ENCODE measurements at places on chromosomes 13 and 19. TPM values are rescaled to one million over a fixed set of nuclear protein-coding genes. Genes with fewer than 3 reads are reported as not detected.

The SAE1 gene
- 107 TPM for total RNA-seq

The ZNF154 gene
- total RNA-seq = 15.7 TPM

The CTXN1 gene
- 21.8 TPM for total RNA-seq

The BRSK1 gene
- 15.3 TPM for total RNA-seq

- no peak for DNase-seq
- H3K27ac ChIP-seq = no peak overlapping the region
- no peaks in the 10 kb centered on the region for H3K4me1 ChIP-seq
These were observed 15.9 kb downstream of the SLC6A16 start for GRCh38 chr19:49309087-49309486.

DNA sequence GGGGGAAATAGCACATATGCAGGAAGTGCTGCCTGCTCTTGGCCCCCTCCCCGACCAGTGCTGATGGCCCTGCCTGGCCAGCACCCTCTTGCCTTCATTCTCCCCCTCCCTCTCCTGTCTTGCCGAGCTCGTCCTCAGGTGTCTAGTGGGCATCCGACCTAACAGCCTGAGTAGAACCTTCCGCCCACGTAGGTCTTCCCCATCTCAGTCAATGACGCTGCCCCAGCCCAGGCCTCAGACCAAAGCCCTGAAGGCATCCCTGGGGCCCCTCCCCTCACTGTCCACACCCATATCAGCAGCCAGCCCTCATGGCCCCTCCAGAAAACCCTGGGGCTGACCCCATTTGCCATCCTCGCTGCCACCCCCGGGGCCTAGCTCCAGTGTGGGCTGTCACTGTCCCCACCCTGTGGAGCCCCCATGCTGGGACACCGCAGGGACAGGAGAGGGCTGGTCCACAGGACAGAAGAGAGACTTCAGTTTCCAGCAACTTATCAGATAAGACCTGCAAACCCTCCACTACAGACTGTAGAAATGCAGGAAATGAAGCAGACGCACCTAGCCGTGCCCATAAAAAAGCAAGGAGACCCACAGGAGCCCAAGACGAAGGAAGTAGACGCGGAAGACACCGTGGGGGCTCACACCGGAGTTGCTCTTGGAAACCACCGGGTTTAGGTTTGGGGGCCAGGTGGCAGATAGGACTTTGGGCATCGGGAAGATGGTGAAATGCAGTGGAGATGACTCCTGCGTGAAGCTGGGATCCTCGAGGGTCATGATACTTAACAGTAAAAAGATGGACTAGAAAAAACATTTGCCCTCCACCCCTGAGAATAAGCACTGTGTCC is 38.3 kb downstream of the AP1M1 start:
- peak; percentile 71 for DNase-seq
- no peak overlapping the region for H3K27ac ChIP-seq
- H3K4me1 ChIP-seq = no peaks in the 10 kb centered on the region
- peaks cover 37% of the 10 kb centered on the region for H3K36me3 ChIP-seq
- H3K4me3 ChIP-seq = no peak overlapping the region

DNA sequence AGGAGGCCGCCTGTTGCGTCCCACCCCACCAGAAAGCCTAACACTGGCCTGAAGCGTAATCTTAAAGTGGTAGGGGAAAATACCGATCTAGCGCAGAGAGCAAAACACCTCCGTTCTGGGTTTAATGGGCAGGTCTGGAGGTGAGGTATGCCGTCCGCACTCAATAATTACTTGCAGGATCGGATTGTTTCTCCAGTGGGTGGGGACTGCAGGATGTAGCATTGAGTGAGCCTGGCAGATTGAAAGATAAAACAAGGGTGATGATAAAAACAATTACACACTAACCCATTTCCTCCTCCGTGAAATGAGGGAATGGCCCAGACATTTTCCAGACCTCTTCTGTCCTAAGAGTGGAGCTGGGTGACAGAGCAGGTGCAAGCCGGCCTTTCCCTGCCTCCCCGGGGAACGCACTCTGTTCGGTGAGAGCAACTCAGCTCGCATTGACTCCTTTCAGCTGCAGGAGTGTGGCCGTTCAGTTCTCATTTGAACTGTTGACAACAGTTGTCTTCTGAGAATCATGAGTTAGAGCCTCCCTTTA is 110.2 kb upstream of the DOCK9 start:
- peak overlapping the region; percentile 95 for H3K27ac ChIP-seq
- DNase-seq = no peak
- H3K36me3 ChIP-seq = no peaks in the 10 kb centered on the region
- H3K27me3 ChIP-seq = no peaks in the 10 kb centered on the region
- peaks cover 20% of the 10 kb centered on the region for H3K4me1 ChIP-seq

- H3K27ac ChIP-seq = no peak overlapping the region
- no peaks in the 10 kb centered on the region for H3K27me3 ChIP-seq
- no peak overlapping the region for H3K4me3 ChIP-seq
These were observed 1703.2 kb downstream of the EFNB2 start for GRCh38 chr13:104832231-104832630.

DNA sequence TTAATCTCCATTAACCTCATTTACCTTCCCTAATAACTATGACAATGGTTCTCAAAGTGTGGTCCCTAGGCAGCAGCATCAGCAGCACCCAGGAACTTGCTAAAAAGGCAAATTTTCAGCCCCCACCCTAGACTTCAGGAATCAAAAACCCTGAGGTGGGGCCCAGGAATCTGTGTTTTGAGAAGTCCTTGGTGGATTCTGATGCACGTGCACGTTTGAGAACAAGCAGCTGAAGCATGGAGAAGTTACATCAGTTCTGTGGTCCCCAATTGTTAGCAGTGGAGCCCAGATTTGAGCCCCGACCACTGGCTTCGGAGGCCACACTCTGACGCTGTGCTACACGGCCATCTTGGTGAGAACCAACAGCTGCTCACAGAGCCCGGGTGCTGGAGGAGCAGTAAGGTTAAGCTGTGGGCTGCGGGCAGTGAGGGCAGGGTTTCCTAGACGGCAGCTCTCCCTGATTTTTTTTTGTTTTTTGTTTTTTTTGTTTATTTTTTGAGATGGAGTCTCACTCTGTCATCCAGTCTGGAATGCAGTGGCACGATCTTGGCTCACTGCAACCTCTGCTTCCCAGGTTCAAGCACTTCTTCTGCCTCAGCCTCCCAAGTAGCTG is 14.0 kb upstream of the CD22 start:
- H3K4me3 ChIP-seq = no peak overlapping the region
- H3K27ac ChIP-seq = no peak overlapping the region
- no peaks in the 10 kb centered on the region for H3K27me3 ChIP-seq
- no peak for DNase-seq
- H3K36me3 ChIP-seq = no peaks in the 10 kb centered on the region
- peaks cover 13% of the 10 kb centered on the region for H3K4me1 ChIP-seq

DNA sequence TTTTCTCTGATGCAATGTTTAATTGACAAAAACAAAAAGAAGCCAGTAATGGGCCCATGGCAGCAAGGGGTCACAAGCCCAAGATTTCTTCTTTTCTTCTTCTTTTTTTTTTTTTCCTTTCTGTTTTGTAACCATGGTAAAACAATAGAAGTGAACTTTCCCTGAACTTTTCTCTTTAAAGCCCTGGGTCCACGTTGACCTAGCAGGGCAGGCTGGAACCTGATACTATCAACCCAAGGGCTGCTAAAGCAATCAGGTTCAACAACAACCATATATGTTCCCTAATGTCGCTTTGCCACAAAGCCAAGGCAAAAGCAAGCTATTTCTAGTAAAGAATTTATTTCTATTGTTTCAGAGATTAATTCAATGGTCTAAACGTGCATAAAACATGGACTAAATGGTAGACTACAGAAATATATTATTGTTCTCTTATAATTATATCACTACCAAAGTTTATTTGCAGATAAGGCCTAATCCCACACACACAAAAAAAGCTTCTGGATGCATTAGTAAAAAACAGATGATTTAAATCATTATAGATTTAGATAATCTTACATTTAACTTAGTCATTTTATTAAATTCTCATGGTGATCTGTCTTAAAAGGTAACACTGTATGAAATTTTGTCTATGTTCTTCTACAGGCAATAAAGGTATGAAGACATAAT is 153.9 kb downstream of the DACH1 start:
- H3K27ac ChIP-seq = no peak overlapping the region
- no peaks in the 10 kb centered on the region for H3K36me3 ChIP-seq
- DNase-seq = no peak

GRCh38 chr13:20035130-20035529 is 76.6 kb downstream of the ZMYM2 start:
- no peaks in the 10 kb centered on the region for H3K27me3 ChIP-seq
- DNase-seq = no peak
- H3K27ac ChIP-seq = no peak overlapping the region

DNA sequence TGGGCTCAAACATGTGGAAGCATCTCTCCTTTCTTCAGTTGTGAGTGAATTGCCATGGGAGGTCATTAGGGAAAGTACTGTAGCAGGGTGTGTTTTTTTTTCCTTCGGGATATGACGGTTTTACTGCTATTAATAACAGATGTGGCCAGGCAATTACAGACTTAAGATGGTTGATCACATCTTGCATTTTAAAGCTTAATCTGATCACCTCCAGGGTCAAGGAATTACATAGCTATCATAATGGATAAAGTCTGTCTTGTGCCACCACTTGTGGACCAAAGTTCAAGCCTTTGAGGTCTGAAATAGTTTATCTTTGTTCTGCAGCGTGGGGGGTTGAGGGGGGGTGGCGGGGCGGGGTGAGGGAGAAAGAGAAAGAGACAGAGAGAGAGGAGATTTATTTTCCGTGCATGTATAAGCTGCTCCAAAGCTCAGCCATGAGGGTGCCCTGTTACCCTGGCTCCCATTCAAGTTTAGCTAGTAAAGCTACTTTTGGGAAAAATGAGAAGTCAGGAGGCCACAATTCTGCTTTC is 5.5 kb upstream of the SERP2 start:
- no peak overlapping the region for H3K27ac ChIP-seq
- DNase-seq = no peak
- H3K27me3 ChIP-seq = no peaks in the 10 kb centered on the region
- no peaks in the 10 kb centered on the region for H3K36me3 ChIP-seq
- no peak overlapping the region for H3K4me3 ChIP-seq
- H3K4me1 ChIP-seq = peaks cover 44% of the 10 kb centered on the region

GRCh38 chr19:49271080-49271753 is 53.8 kb downstream of the SLC6A16 start:
- DNase-seq = no peak
- H3K36me3 ChIP-seq = peaks cover 4% of the 10 kb centered on the region
- no peaks in the 10 kb centered on the region for H3K4me1 ChIP-seq

DNA sequence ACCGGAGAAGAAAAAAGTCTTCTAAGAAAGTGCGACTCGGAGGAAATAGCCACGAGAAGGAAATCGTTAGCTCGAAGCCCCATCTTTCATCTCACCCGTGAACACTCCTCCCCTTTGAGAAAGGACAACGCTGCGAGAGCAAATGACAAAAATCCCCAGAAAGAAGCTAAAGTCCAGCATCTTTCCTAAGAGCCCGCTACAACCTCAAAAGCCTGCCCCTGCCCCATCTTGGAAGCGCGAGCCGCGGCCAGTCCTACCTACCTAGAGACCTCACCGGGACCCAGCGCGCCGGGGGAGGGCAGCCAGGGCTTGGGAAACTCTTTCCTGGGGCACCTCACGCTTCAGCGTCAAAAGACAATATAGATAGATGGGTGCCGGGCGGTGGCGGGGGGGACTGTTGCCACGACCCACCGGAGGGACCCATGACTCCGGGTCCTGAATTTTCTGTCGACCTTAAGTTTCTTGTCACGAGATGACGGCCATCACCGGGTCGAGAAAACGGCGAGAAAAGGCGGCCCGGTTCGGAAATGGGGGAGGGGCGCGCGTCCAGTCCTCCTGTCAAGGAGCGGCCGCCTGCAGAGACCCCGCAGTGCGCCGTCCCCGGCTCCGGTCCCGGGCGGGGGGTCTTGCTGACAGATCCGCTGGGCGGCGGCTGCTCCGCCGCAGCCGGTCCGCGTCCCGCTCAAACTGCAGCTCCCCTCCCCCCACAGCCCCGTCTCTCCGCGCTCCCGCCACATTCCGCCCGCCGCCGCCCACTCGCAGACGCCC is 65.9 kb downstream of the KCNRG start:
- no peaks in the 10 kb centered on the region for H3K27me3 ChIP-seq
- no peak for DNase-seq
- H3K36me3 ChIP-seq = peaks cover 3% of the 10 kb centered on the region

- H3K4me1 ChIP-seq = peaks cover 15% of the 10 kb centered on the region
- H3K4me3 ChIP-seq = peak overlapping the region; percentile 12
- H3K27ac ChIP-seq = no peak overlapping the region
These were observed 835.0 kb upstream of the PCDH20 start for GRCh38 chr13:62250501-62251201.

All from chondrocyte (in vitro differentiated cells).